Right lung (tissue), 10 donors: ENCODE measurements at places on chromosomes 5 and 9. TPM values are rescaled to one million over a fixed set of nuclear protein-coding genes. Genes with fewer than 3 reads are reported as not detected.

GRCh38 chr5:81426359-81427030, 32.6 kb upstream of the ACOT12 start:
- DNase-seq, result peak; percentile 37

- no peak for DNase-seq
These were observed 534 bp upstream of the SAPCD2 start for GRCh38 chr9:137070906-137071275.

DNA sequence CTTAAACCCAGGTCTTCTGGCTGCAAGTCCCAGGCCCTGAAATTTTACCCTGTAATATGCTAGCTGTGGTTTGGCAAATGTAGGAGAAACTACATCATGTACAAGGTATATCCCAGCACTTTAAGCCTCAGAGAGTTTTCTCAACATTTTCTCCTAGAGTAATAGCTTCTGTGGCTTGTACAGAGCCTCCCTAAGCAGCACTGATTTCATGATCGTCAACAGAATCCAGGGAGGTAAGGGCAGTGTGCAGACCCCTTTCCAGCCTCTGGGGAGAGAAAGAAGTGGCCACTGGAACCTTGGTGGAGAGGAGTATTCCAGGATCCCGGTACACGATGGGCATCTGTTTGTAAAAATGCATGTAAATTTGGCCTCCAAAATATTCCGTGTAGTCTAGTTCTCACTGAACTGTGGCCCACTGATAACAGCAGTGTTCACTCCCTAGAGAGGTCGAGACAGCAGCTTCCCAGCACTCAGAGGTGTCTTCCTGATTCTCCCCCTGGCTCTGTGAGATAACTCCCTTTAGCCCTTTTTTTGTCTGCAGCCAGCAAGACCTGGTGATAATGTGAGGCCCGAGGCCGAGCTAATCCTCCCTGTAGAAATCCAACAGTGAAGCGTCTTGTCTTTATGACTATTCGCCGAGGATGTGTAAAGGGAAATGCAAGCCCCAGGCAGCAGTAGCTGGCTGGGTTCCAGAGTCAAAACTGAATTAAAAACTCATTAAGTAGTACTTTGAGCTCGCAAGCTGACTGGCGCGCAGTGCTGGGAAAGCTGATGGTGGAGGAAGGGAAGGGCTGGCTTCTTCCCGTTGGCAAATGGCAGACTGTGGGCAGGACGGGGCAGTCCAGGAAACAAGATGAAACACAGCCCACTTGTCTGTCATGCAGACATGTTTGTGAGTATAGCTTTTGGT, 59.0 kb downstream of the MAP1B start:
- peak; percentile 85 for DNase-seq

DNA sequence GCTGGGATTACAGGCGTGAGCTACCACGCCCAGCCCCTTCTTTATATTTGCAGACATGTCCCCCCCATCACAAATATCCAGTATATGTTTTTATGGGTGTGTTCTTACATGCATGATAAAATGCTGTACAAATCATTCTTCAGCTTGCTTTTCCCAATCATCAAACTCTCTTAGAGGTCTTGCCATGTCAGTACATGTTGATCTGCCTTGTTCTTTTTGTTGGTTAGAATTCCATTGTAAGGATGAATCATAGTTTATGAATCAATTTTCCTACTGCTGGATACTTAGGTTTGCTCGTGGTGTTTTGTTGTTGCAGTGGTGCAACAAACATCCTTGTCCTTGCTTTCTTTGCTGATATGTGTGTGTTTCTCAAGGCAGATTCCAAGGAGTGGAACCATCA, 79.9 kb upstream of the NEURL1B start:
- DNase-seq, result no peak

DNA sequence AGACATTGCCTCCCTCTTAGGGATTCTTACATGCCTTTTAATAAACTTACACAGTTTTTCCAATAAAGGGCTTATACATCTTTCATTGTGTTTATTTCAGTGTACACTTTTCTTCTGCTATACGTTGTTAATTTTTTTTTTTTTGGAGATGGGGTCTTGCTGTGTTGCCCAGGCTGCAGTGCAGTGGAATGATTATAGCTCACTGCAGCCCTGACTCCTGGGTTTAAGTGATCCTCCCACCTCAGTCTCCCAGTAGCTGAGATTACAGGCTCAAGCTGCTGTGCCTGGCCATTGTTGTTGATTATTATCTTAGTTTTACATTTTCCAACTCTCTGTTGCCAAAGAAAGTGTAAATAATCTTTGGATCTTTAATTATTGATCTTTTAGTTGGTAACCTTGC, 89.8 kb downstream of the GTF3C4 start:
- no peak for DNase-seq

DNA sequence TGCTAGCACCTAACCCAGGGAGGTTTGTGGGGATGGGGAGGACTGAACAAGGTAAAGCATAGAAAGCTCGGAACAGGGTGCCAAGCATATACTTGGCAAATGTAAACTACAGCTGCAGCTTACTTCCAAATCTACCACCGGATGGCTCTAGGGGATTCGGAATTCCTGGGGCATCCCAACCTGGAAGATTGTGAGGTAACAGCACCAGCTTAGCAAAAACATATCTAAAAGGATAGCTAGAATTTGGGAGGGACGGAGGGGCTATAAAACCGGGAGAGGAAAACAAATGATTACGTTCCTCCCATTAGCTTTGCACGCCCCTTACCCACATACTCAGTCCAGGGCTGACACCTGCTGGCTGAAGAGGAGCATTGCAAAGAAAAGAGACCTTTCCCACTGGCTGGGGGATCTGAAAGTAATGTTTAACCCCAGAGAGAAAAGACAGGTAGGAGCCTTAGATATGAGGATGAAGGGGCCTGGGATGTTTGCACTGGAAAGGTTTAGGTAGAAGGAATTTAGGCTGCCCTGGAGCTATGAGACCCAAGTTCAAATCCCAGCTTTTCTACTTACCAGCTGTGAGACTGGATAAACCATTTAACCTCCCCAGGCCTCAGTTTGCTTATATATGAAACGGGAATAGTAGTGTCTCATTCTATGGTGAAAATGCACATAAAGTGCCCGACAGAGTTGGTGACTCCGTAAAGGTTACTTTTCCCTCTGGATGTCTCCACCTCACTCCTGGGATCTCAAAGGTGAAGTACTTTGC, 73.6 kb downstream of the FAM114A2 start:
- DNase-seq, result peak; percentile 45

DNA sequence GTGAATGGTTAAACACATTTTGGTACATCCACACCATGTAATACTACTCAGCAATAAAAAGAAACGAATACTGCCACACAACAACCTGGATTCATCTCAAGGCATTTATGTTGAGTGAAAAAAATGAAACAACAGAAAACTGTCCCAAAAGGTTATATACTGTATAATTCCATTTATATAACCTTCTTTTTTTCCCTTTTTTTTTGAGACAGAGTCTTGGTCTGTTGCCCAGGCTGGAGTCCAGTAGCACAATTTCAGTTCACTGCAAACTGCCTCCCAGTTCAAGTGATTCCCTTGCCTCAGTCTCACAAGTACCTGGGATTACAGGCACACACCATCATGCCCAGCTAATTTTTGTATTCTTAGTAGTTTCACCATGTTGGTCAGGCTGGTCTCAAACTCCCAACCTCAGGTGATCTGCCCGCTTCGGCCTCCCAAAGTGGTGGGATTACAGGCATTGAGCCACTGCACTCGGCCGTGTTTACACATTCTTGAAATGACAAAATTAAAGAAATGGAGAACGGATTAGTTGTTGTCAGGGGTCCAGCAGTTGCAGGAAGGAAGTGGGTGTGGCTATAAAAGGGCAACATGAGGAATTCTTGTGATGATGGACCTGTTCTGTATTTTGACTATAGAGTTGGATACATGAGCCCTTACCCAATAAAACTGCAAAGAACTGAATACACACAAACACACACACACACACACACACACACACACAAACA, 17.4 kb downstream of the PPP6C start:
- no peak for DNase-seq

- DNase-seq, result no peak
These were observed 3.5 kb downstream of the BARX1 start for GRCh38 chr9:93951655-93952118.

DNA sequence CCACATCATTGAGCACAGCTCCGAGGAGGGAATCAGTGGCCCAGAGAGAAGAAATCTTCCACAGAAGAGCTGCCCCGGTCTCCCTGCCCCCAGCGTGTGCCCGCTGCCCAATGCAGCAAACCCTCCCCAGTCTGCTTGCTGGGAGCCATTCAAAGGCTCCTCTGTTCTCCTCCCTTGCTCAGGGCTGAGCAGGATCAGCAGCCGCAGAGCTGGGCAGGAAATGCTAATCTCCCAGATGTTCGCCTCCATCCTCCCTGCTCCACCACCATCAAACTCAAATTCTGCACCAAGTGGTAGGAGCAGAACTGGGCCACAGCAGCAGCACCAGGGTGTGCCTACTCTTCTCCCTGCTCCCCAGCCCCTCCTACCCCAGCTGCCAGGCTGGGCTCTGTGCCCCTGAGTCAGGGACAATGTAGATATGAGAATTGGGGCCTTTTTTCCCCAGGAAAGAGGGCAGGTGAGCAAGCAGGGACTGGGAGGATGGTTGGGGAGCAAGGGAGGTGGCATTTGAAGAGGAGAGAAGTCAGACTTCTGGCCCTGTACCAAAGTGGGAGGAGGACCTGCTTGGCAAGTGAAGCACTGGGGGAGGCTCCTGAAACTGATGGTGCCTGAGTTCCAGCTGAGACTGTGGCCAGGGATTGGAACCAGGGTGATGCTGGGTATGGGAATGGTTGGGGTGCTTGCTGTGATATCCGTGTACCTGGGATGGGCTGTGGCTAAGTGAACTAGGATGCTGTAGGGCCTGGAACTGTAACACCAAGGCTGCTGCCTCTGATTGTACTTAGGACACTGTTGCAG, 1.9 kb upstream of the PCDH1 start:
- DNase-seq, result no peak

- no peak for DNase-seq
These were observed 6.4 kb downstream of the PRKAA1 start for GRCh38 chr5:40791715-40792139.

DNA sequence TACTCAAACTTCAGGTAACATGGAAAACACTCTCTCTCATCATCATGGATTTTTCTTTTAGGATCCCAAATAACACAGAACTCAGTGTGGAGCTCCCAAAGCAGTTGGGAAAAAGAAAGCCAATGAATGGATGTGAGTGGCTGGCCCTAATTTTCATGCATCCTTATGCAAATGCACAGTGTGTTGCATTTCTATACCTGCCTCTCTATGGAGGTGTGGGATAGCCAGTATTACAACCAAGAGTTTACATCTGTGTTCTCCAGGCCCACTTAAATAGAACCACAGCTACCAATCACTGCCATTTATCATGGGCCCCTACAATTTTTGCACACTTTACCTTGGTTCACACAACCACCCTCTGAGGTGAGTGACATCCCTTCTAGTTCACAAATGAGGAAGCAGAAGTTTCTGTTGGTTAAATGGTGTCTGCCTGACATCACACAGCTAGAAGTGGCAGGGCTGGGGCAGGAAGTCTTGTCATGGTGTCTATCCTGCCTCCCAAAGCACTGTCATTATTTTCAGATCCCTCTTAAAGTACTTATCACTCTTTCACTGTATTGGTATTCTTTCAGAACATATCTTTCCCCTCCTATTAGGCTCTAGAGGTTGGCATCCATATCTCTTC, 17.3 kb downstream of the MAMDC2 start:
- DNase-seq, result no peak

DNA sequence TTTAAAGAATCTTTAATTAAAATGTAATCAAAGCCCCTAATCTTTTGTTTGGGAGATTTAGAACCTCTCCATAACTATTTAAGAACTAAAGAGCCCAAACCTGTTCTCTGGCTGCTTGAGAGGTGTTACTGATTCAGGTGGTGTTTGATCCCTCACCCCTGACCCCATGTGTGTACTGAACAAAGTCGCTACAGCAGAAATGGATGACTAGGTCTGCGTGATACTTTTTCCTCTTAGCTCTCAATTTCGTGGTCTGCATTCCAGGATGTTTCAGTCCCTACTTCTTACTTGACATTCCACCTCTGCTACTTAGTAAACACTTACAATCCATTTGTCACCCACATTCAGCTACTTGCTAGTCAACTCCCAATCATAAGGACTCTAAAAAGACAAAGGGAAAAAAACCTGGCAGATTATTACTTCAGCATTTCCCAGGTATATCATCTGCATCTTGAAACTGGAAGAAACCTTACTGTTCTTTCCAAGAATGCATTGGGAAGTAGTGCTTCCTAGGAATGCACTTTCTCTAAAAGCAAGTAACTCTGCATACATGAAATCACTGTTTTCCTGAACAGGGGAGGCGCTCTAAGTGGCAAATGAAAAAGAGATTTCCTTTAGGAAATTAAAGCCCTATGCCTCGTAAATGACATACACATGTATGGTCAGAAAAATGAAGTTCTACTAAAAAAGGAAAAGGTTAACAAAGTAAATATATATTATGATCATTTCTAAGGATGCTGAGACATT, 1091.6 kb downstream of the PTPRD start:
- no peak for DNase-seq

GRCh38 chr5:123035360-123035917, 1.1 kb downstream of the PPIC start:
- DNase-seq, result peak; percentile 22

GRCh38 chr9:30774326-30774725, 1610.1 kb upstream of the ACO1 start:
- DNase-seq, result no peak

- no peak for DNase-seq
These were observed 19.4 kb downstream of the SARDH start for GRCh38 chr9:133718563-133719315.

DNA sequence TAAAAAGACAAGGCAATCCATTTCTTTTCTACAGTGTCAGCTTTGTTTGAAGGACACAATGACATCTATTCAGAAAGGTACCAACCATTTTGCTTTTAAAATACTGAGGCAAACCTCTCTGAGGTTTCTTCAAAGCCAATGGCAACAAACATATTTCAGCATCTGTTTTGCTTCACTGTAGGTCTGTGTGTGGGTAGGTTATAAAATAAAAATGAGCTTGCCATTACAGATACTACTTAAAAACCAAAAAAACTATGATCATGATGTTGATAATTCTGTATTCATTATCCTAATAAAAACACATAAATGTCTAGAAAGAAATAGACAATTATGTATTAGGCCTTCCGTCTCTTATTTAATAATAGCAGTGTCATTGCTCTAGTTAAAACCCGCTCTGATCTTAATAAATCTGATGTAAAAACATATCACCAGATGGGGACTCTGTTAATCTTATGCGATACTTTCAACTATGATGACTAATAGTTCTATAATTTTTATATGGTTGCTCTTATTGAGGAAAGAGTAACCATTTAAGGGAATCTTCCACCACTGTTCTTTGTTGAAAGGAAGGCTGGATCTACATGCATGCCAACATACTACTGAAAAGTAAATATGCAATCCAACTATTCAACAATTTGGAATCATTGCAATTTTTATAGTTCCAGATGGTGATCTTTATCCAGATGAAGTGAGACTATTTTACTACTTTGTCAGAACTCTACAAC, 647.2 kb downstream of the PDE4D start:
- DNase-seq, result no peak

OR13J1 gene
- not detected for polyA plus RNA-seq

DEPDC1B gene
- 9.1 TPM for polyA plus RNA-seq

CLIC3 gene
- 43.8 TPM for polyA plus RNA-seq

SPINK4 gene
- not detected for polyA plus RNA-seq

FAM240B gene
- not detected for polyA plus RNA-seq

TRIP13 gene
- 14.3 TPM for polyA plus RNA-seq

SPATA31A3 gene
- polyA plus RNA-seq, result not detected

PCDHA4 gene
- polyA plus RNA-seq, result 0.44 TPM

AGXT2 gene
- polyA plus RNA-seq, result not detected
